ENCODE measurements at places on chromosomes 6 and 20. TPM values are rescaled to one million over a fixed set of nuclear protein-coding genes. Genes with fewer than 3 reads are reported as not detected.

The SHLD1 gene
- total RNA-seq, result 3.5 TPM

The BMP6 gene
- 7.4 TPM for total RNA-seq

The GNMT gene
- total RNA-seq, result 3.7 TPM

The C6orf47 gene
- 35.4 TPM for total RNA-seq

The WFDC12 gene
- total RNA-seq, result 7.6 TPM

The TULP4 gene
- total RNA-seq, result 156 TPM

The NKAPL gene
- not detected for total RNA-seq

The PTPRT gene
- 0.72 TPM for total RNA-seq

The BFSP1 gene
- total RNA-seq, result 1.7 TPM

The BCAS1 gene
- total RNA-seq, result 2.1 TPM

The KIAA1755 gene
- not detected for total RNA-seq

The OXT gene
- total RNA-seq, result not detected

The PPP1R14C gene
- 104 TPM for total RNA-seq

The RHAG gene
- total RNA-seq, result not detected

The NCOA3 gene
- total RNA-seq, result 55.6 TPM

The TREML2 gene
- total RNA-seq, result not detected

The GPX5 gene
- not detected for total RNA-seq

The ZSCAN23 gene
- 0.68 TPM for total RNA-seq

The GRIK2 gene
- total RNA-seq, result 4.1 TPM
